AG04450 (cell line): ENCODE measurements at places on chromosomes 1 and 21.

DNA sequence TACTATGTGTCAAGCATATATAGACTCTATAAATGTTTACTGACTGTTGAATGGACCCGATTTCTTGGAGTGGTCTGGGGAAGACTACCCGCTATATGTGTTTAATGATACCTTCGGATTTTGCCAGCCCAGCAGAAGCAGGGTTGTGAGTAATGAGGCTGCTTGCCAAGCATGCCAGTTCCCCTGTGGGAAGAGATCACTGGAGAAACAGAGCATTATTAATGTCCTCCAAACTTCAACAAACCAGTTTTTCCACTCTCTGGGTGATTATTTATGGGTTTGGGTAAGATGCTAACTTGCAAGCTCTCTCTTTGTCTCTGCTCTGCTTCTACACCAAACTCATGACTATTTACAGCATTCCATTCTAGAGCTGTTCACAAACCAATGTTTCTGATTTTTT is 25.1 kb upstream of the PHGDH start:
- no peak for DNase-seq

- no peak for DNase-seq
Observed at GRCh38 chr1:103283371-103283770, 175.0 kb upstream of the COL11A1 start.

DNA sequence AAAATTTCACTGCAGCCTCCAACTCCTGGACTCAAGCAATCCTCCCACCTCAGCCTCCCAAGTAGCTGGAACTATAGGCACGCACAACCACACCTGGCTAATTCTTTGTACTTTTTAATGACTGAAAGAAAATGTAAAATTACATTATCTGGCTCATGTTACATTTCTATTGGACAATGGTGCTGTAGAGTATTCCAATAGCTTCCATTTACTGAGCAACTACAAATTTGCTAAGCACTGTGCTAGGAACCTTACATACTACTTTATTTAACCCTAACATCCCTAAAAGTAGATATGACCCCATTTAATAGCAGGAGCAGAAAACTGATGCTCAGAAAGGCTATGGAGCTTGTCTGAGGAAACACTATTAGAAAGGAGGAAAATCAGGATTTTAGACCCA is 19.7 kb downstream of the SDE2 start:
- no peak for DNase-seq

- peak; percentile 89 for DNase-seq
Observed at GRCh38 chr1:59707178-59707791, 107.5 kb upstream of the HOOK1 start.

- no peak for DNase-seq
Observed at GRCh38 chr1:212290608-212291007, 5.4 kb downstream of the PPP2R5A start.

DNA sequence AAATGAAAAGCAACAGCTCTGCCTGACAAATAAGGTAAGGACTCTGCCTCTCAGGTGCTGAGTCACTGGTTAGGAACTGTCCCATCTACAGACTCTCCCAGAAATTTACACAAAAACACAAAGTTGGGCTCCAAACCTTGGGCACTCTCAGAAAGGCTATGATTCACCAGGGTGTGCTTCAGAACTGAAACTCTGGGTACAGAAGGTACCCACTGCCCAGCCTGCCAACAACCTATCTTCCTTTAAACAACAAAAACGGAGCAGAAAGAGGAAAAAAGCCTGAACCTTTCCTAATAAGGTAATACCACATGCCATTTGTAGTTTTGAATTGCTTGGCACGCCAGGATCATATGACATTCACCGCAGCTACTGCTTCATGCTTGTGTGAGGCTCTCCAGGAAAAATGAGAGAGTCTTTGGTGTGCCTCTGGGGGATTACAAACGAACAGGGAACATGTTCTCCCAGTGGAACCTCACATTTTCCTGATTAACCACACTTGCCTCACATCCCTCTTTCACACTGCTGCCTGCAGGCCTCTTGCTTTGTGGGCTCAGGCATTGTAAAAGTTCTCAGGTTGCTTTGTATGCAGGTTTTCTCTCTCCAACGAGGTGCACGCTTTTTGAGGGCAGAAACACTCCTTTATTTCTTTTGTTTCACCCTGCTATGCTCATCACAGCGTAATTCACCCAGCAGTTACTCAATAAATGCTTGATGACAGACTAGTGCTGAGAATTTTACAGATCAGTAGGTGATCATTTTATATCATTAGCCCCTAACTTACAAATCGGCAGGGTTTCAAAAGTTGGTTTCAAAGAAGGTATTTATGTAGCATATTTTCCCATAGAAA is 65.1 kb downstream of the GADD45A start:
- peak; percentile 61 for DNase-seq

DNA sequence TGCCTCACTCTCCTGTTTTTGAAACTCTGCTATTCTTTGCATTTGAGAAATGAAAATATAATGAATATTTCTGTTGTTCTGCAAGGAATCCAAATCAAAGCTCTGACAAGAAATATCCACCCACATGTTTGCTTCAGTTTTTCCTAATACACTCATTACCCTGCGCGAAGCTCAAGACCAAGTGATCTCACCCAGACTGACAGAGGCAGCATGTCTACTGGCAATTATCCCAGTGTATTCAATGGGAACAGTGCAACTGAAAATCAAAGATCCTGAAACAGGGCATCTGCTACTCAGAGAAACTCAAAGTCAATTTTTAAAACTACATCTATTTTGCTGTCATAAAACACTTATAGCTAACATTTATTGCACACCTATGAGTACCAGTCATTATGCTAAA is 321.0 kb upstream of the LRRC7 start:
- no peak for DNase-seq

DNA sequence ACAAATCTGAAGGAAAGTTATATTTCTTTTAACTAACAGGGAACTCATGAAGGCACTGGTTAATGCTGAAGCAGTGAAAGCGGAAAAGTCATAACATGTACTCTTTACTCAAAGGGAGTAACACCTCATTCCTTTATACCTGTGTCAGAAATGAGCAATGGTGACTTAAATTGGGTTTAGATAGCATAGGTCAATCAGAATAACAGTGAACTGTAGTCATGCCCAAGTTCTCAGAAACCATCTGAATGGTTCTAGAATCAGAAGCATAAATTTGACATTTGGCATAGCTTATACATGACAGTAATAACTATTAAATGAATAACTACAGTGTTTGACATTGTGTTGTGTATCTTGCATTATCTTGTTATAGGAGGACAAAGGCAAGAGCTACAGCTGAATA is 382.0 kb downstream of the NUF2 start:
- DNase-seq: no peak

GRCh38 chr1:175600721-175601440 is 142.5 kb downstream of the TNR start:
- no peak for DNase-seq

- DNase-seq: peak; percentile 92
Observed at GRCh38 chr1:26378088-26378878, 5.7 kb upstream of the ZNF683 start.
